ENCODE measurements at places on chromosomes 5 and 9.
A peak's percentile ranks its signal among the peaks of the same experiment; 100 is the strongest.

GRCh38 chr5:74576941-74577456 is 63.5 kb downstream of the ENC1 start:
- no peak for DNase-seq

- DNase-seq = no peak
These were observed 508.3 kb downstream of the EBF1 start for GRCh38 chr5:158591301-158591863.

- no peak for DNase-seq
These were observed 18.5 kb upstream of the UGT3A1 start for GRCh38 chr5:36009698-36010097.

GRCh38 chr5:113376640-113377039 is 58.1 kb downstream of the TSSK1B start:
- DNase-seq = no peak

- no peak for DNase-seq
These were observed 156.4 kb downstream of the EFNA5 start for GRCh38 chr5:107514305-107514704.

- peak; percentile 77 for DNase-seq
These were observed 1.1 kb upstream of the IRF1 start for GRCh38 chr5:132491368-132492364.

DNA sequence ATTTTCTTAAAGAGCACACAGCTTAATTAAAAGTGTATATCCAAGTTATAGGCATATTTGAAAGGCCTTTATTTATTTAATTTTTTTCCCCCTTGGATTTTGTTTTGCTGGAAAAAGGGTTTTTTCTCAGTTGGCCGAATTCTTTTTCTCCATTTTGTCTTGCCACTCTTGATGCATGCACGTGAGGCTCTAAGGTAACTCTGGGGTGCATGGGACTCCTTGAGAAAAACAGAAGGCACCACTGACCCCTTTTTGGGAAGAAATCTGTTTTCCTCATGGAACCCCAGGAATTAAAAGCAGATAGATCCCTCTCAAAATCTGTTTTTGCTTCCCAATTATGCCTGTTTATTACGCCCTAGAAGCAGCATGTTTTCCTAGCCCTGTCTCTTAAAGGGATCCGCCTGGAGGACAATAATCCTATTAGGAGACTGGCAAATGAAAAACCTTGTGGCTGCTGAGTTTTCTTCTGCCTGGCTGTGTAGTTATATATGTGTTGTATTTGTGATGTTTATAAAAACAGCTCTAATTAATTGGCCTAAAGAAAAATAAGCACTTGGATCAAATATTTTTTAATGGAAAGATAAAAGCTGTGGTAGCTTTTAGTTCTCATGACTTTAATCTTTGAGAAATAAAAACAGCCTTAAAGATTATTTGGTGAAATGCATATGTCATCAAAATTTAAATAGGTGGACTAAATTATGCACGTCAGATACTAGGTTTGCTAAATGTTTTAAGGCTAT is 435.1 kb upstream of the CDH9 start:
- no peak for DNase-seq

- DNase-seq = no peak
These were observed 55.6 kb upstream of the MELK start for GRCh38 chr9:36517131-36517530.

GRCh38 chr9:71637926-71638325 is 130.4 kb downstream of the CEMIP2 start:
- no peak for DNase-seq

DNA sequence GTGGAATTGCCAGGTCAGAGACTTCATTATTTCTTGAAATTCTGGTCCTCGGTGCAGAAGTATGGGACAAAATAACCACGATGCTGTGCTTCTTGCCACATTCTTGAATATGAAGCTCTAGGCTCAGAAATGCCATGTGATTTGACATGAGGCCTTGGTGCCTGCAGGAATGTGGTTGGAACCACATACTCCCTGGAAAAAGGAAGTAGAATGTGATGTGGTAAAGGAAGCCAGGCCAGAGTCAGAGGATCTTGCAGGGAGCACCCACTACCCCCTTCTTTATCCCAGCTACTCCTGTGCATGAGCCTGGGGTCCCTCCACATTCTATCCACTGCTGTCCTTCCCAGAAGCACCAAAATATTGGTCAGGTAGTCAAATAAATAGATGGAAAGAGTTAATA is 80.9 kb downstream of the FOXD1 start:
- no peak for DNase-seq

DNA sequence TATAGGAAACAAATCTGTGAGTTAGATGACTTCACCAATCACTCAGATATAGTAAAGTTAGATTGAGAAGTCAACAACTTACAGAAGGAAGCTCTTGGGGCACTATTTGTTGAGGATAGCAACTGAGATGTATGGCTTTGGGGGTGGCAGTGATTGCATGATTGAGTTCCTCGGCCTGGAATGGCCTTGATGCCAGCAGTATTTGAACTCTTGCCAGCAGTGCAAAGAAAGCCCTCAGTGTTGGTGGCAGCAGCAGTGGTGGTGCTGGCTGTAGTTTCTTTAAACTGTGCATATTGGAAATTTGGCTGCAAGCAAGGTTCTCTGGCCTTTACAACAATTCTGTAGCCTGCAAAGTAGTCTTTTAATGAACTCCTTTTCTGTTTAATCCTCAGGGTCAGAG is 41.4 kb upstream of the PJA2 start:
- DNase-seq = no peak

DNA sequence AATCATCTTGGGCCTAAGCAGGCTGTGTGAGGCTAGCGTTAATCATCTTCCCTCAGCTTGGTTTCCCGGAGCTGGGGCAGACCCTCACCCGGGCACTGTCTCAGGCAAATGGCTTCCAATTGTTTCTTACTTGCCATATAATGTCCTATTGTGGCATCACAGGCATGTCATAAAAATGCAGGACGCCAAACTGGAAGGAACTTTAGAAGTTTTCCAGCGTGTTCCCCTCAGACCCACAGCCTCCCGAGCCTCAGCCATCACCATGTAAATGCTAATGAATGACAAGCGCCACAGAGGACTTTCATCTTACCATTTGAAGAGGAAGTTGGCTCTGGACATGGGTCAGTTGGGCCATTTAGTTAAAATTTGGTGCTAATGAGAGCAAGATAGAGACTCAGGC is 143.0 kb upstream of the IRX1 start:
- DNase-seq = no peak

DNA sequence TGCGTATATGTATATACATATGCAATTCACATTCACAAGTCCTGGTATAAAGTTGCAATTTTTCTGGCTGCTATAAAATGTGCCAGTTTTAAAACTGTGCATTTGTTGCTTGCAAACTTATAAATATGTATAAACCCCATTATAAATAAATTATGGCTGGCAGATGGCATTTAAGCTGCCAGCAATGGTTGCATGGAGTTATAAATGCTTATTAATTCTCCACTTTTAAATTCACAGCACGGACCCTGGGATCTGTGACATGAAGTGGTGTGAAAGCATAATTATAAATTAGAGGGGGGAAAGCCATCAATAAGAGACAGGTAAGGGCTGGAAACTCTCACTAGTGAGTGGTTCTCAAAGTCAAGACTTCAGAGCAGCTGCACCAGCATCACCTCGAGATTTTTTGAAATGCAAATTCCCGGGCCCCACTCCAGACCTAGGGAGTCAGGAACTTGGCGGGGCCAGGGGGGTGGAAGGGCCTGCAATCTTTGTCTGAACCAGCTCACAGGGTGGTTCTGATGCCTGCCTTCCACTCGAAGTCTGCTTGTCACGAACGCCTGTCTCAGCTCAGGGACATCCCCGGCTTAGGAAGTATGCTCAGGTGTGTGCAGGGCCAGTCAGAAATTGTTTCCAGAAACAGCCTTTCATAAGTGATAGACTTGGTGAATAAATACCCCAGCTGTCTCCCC is 16.9 kb downstream of the S1PR3 start:
- no peak for DNase-seq

GRCh38 chr5:111954516-111955395 is 197.8 kb upstream of the NREP start:
- DNase-seq = no peak

GRCh38 chr9:128051932-128052709 is 15.0 kb downstream of the NAIF1 start:
- DNase-seq = no peak

DNA sequence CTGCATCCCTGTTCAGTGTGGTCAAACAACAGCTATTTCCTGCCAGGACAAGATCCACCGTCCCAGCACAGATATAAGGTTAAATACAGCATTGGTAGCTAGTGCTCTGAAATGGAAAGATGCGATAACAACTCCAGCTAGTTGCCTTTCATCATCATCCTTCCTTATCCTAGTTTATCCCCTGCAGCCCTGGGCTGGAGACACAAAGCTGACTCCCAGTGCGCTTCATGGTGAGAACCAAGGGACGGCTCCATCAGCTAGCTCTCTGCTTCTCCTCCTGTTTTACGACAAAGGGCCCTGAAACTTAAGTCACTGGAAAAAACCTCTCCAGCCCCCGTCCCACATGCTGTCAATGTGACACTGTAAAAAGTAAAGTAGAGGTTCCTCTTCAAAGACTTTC is 37.9 kb downstream of the CDC14B start:
- DNase-seq = no peak

DNA sequence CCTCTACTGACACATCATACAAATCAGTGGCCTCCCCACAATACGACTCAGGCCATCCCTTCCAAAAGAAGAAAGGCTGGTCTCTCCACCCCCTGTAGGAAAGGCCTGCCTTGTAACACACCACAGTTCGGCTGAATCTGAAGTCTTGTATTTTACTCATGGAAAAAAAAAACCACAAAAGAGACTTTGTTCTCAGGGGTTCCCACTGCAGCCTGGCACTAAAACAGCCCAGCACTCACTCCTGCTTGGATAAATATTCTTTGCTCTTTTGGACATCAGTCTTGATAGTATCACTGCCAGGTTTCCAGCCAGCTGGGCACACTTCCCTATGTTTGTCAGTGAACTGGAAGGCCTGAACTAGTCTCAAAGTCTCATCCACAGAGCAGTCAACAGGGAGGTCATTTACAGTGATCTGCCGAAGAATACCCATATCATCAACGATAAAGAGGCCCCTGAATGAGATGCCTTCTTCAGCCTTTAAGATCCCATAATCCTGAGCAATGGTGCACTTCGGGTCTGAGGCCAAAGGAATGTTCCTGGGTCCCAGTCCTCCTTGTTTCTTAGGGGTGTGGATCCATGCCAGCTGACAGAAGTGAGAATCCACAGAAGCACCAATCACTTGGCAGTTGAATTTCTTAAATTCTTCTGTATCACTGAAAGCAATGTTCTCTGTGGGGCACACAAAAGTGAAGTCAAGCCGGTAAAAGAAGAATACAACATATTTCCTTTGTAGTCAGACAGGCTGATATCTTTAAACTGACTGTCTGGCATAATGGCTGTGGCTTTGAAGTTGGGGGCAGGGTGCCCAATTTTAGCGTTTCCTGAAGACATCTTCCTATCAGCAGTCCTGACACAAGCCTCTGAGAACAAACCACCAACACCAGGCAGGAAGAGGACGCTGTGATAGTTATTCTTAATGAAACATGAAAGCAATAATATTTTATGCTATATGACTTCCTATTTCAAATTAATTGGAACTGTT is 198.1 kb downstream of the LURAP1L start:
- DNase-seq = no peak

- peak; percentile 62 for DNase-seq
These were observed 8.4 kb upstream of the SETD9 start for GRCh38 chr5:56900858-56901578.

GRCh38 chr9:135487281-135488012 is 7.9 kb downstream of the PPP1R26 start:
- DNase-seq = no peak

DNA sequence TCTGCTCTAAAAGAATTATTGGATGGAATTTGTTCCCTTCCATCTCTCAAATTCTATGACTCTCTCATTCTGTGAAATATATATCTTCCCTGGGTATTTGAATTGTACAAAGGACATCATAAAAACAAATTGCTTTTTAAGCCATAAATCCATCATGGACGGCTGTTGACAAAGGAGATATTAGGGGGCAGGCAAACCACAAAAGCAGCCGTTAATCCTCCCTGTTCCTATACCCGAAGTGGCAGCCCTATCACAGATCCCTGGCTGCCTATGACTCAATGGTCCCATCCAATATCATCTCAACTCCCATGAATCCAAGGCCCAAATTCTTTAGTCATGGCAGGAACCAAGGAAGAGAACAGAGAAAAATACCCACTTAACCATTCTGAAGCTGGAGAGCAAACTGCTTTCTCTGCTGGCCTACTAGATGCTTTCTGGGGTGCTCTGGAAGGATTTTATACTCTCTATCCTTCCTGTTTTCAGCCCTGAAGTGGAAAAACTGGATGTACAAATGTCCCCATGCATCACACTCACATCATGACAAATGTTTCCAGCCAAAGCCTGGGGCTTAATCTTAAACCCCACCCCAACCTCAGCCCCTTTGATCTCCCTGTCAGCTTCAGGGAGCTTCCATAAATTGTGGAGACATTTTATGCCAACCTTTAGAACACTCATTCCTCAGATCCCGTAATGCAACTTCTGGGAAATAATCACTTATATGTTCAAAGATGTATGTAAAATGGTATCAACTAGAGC is 59.5 kb downstream of the FAM114A2 start:
- no peak for DNase-seq

DNA sequence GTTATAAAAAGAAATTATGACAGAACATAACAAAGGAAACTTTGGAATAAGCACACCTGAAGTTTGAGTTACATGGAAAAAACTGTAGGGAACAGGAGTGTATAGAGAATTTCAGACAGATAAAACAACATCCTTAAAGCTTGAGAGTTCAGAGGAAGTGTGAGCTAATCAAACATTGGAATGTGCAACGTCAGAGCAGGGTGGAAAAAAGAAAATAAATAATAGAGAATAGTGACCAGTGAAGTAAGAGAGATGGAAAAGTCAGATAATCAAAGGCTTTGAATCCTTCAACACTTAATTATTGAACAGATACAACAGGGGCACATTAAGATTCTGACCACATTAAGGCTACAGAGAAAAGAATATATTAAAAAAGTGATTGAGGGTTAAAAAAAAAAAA is 128.5 kb upstream of the CDH10 start:
- no peak for DNase-seq

DNA sequence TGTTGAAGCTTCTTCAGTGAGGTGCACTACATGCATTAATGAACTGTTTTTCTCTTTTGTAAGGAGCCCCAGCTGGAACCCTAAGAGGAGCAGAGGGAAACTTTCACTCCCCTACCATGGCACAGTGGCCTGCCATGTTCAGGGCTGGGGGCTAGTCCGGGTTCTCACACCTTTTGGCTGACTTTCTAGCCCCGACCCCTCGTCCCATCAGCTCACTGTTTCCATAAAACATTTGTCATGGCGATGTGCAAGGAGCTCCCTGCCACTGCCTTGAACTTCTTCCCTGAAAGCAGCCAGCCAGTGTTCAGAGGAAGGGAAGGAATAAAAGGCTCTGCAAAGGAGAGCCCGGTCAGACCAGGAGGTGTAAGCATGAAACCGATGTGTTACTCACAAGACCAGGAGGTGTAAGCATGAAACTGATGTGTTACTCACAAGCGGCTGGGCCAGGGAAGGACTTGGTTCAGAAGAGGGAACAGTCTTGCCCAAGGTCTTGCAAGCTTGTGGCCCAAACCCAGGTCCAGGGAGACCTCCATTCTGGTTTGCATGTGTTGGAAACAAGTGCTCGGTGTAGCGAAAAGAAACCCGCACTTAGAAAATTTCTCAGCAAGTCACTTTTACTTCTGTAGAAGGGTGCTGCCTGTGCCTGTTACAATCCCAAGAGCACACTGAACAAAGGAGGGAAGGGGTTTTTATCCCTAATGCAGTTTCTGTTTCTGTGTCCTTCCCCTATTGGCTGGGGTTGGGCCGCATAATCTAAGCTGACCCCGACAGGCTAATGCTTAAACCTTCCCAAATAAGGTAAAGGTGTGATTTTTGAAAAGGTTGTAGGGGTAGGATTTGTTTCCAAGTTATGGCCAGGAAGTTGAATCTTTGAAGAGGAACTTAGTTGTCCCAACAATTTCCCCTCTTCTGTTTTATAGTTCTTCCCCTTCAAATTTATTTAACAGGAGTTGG is 3.4 kb upstream of the ABO start:
- peak; percentile 45 for DNase-seq
